ENCODE measurements at places on chromosomes 11 and 22. TPM values are rescaled to one million over a fixed set of nuclear protein-coding genes. Genes with fewer than 3 reads are reported as not detected.

GRCh38 chr11:10561043-10561818 is 7.2 kb downstream of the LYVE1 start:
- no peak overlapping the region for H3K27ac ChIP-seq
- H3K36me3 ChIP-seq = no peaks in the 10 kb centered on the region
- H3K4me3 ChIP-seq = no peak overlapping the region
- DNase-seq = no peak

GRCh38 chr11:87473174-87473573 is 435.4 kb downstream of the TMEM135 start:
- no peaks in the 10 kb centered on the region for H3K36me3 ChIP-seq
- no peak for DNase-seq
- no peak overlapping the region for H3K27ac ChIP-seq
- H3K4me1 ChIP-seq = no peaks in the 10 kb centered on the region
- no peaks in the 10 kb centered on the region for H3K27me3 ChIP-seq

- H3K4me3 ChIP-seq = no peak overlapping the region
- H3K27ac ChIP-seq = no peak overlapping the region
- H3K4me1 ChIP-seq = no peaks in the 10 kb centered on the region
- no peaks in the 10 kb centered on the region for H3K36me3 ChIP-seq
- DNase-seq = no peak
These were observed 711.6 kb downstream of the METTL15 start for GRCh38 chr11:28819741-28820140.

- H3K36me3 ChIP-seq = no peaks in the 10 kb centered on the region
- DNase-seq = no peak
- peaks cover 9% of the 10 kb centered on the region for H3K27me3 ChIP-seq
- H3K4me3 ChIP-seq = no peak overlapping the region
- peaks cover 14% of the 10 kb centered on the region for H3K4me1 ChIP-seq
- no peak overlapping the region for H3K27ac ChIP-seq
These were observed 132.6 kb upstream of the SERPIND1 start for GRCh38 chr22:20641198-20641892.

Gene SCGB1A1
- not detected for total RNA-seq

DNA sequence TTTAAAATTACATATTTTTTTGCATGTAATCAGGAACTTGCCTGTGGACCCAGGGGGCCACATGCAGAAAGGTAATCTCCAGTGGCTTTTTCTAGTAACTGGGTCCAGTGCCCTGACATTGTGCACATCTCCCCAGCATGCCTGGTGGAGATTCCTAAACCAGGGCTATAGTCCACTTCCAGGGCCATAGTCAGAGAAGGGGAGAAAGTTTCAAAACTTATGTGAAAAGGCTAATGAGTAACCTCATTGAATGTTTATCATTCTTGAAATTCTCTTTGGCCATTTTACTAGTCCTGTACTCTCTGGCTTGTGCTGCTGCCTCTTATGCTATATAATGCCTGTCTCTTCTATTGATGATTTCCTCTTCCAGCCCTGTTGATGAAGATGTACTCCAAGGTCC is 47.8 kb downstream of the BARX2 start:
- H3K4me1 ChIP-seq = peaks cover 44% of the 10 kb centered on the region
- H3K27ac ChIP-seq = peak overlapping the region; percentile 32
- H3K36me3 ChIP-seq = peaks cover 3% of the 10 kb centered on the region
- no peak overlapping the region for H3K4me3 ChIP-seq
- no peak for DNase-seq
- H3K27me3 ChIP-seq = no peaks in the 10 kb centered on the region

- H3K36me3 ChIP-seq = no peaks in the 10 kb centered on the region
- peaks cover 20% of the 10 kb centered on the region for H3K27me3 ChIP-seq
- no peak overlapping the region for H3K27ac ChIP-seq
These were observed 217.8 kb downstream of the NELL1 start for GRCh38 chr11:20887137-20887536.

GRCh38 chr11:129852125-129852740 is 36.6 kb downstream of the TMEM45B start:
- H3K4me1 ChIP-seq = peaks cover 21% of the 10 kb centered on the region
- no peaks in the 10 kb centered on the region for H3K27me3 ChIP-seq
- no peak overlapping the region for H3K4me3 ChIP-seq

DNA sequence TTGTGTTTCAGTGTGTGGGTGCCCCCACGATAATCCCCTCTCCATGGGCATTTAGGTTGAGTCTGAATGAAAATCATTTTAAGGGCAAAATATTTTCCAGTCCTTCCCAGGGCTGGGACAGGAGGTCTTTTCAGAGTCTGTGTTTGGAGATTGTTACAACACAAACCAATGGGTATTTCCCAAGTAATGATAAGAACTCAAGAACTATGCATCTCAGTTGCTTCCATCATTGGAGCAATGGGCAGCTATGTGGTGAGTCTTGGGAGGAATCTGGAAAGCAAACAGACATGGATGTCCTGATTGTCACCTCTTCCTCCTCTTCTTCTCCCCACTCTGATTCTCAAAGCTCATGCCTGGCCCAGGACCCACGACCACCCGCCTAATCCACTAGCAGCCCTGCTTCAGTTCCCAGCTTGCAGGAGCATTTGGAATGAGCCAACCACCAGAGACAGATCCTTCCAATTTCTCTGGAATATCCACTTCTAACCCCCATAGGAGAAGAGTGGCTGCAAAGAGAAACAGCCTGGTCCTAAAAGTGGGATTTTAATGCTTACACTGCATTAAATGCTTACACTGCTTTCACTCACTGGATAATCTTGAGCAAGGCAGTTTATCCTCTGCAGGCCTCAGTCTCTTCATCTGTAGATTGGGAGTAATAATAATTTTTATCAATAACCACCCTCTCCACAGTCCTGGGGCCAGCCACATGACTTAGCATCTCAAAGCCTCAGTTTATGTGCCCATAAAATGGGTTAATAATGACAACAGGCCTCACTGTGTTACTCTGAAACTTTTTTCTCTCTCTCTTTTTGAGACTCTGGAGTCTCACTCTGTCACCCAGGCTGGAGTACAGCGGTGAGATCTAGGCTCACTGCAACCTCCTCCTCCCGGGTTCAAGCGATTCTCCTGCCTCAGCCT is 404.3 kb downstream of the MN1 start:
- H3K27me3 ChIP-seq = peaks cover 3% of the 10 kb centered on the region
- DNase-seq = no peak
- no peak overlapping the region for H3K4me3 ChIP-seq
- H3K4me1 ChIP-seq = peaks cover 16% of the 10 kb centered on the region
- no peaks in the 10 kb centered on the region for H3K36me3 ChIP-seq

DNA sequence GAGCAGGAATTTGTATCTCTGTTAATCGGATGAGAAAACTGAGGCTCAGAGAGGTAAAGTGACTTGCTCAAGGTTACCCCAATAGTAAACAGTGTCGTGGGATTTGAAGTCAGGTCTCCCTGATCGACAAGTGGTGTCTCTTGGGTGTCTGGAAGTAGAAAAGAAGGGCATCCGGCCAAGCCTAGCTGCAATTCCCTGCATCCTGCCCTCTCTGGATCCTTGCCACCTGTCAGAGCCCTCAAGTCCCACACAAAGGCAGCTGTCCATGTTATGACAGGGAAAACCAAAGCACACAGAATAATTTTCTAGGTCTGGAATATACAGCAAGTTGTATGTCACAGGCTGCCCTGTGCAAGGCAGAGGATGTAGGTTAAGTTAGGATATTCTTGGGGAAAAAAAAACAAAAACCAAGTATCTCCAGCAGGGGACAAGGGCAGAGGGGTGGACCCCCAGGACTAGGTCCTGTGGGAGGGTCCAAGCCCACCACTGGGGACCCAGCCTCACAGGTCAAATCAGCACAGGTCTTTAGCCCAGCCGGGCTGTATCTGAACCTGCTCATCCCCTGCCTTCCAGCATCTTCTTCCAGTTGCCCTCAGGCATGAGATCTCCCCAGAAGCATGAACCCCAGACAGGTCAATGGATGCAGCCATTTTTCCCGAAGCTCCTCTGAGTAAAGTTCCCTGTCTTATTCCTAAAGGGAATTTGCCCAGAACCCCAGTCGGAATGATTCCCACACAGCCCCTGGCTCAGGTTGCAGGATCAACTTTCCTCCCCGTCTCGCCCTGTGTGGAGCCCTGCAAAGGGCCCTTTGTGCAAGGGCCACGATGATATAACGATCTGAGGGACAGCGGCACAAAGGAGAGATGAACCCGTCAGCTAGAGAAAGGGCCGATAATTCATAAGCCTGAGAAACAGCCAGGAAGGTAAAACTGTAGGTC is 15.0 kb downstream of the USH1C start:
- no peaks in the 10 kb centered on the region for H3K4me1 ChIP-seq
- no peak for DNase-seq
- H3K27me3 ChIP-seq = peaks cover 47% of the 10 kb centered on the region
- no peak overlapping the region for H3K27ac ChIP-seq

Gene GGT5
- 2.9 TPM for total RNA-seq

DNA sequence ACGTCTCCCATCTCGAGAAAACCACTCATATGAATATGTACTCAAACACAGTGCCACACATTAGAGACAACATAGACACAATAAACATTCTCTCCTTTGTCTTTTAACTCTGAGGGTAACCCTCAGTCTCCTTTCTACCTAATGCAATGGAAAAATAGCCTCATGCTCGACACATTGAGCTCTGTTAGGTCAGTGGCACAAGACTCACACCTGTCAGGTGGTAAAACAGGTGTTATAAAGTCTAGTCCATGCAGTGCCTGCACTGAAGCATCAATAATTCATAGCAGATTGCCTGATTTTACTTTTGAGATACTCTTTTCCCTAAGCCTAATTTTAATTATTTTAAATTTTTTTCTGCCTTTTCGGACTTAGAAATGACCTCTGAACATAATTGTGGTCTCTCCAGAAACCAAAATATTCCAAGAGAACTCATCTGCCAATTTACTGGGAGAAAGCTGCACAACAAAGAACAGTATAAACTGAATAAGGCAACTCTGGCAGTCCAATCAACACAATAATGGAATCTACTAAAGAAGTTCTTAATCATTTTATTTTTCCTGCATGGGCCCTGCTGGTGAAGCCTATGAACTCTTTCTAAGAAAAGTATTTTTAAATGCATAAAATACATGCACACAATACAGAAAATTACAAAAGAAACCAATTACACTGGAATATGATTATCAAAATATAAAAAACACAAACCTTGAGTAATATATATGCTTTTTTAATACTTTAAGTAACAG is 9.9 kb downstream of the RDX start:
- H3K4me1 ChIP-seq = peaks cover 19% of the 10 kb centered on the region
- no peaks in the 10 kb centered on the region for H3K27me3 ChIP-seq
- H3K36me3 ChIP-seq = peaks cover 10% of the 10 kb centered on the region
- no peak overlapping the region for H3K4me3 ChIP-seq
- peak overlapping the region; percentile 55 for H3K27ac ChIP-seq

Gene OOSP3
- not detected for total RNA-seq

Gene C11orf16
- not detected for total RNA-seq

Gene FGF19
- total RNA-seq = not detected

- no peak overlapping the region for H3K27ac ChIP-seq
- no peaks in the 10 kb centered on the region for H3K27me3 ChIP-seq
- no peak for DNase-seq
- H3K4me1 ChIP-seq = peaks cover 15% of the 10 kb centered on the region
- peaks cover 11% of the 10 kb centered on the region for H3K36me3 ChIP-seq
These were observed 93.8 kb upstream of the DDI1 start for GRCh38 chr11:103942646-103943045.

GRCh38 chr22:25563761-25564319 is 635 bp upstream of the GRK3 start:
- no peak for DNase-seq
- peak overlapping the region; percentile 20 for H3K27ac ChIP-seq
- H3K4me1 ChIP-seq = peaks cover 26% of the 10 kb centered on the region
- H3K36me3 ChIP-seq = no peaks in the 10 kb centered on the region
- H3K27me3 ChIP-seq = peaks cover 3% of the 10 kb centered on the region

- H3K27ac ChIP-seq = no peak overlapping the region
- H3K27me3 ChIP-seq = peaks cover 2% of the 10 kb centered on the region
- peaks cover 6% of the 10 kb centered on the region for H3K4me1 ChIP-seq
- no peaks in the 10 kb centered on the region for H3K36me3 ChIP-seq
These were observed 36.0 kb downstream of the BUD13 start for GRCh38 chr11:116736763-116737162.

Gene SLC5A1
- total RNA-seq = not detected

- H3K4me3 ChIP-seq = no peak overlapping the region
- H3K4me1 ChIP-seq = no peaks in the 10 kb centered on the region
- no peak for DNase-seq
- peaks cover 40% of the 10 kb centered on the region for H3K36me3 ChIP-seq
- no peak overlapping the region for H3K27ac ChIP-seq
These were observed 38.3 kb downstream of the MORC2 start for GRCh38 chr22:30930228-30930627.

DNA sequence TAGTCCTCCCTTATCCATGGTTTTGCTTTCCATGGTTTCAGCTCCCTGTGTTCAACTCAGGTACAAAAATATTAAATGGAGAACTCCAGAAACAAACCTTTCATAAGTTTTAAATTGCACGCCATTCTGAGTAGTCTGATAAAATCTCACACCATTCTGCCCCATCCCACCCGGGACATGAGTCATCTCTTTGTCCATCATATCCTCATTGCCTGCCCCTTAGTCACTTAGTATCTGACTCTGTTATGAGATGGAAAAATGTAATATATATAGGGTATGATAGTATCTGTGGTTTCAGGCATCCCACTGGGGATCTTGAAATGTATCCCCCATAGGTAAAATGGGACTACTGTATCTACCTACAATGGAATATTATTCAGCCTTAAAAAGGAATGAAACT is 35.5 kb upstream of the FGF3 start:
- DNase-seq = no peak
- no peak overlapping the region for H3K4me3 ChIP-seq
- no peak overlapping the region for H3K27ac ChIP-seq
- H3K36me3 ChIP-seq = no peaks in the 10 kb centered on the region
- peaks cover 66% of the 10 kb centered on the region for H3K27me3 ChIP-seq
- no peaks in the 10 kb centered on the region for H3K4me1 ChIP-seq

Gene SMTNL1
- total RNA-seq = not detected

Gene ART1
- total RNA-seq = not detected

Gene APOL4
- 15.0 TPM for total RNA-seq

DNA sequence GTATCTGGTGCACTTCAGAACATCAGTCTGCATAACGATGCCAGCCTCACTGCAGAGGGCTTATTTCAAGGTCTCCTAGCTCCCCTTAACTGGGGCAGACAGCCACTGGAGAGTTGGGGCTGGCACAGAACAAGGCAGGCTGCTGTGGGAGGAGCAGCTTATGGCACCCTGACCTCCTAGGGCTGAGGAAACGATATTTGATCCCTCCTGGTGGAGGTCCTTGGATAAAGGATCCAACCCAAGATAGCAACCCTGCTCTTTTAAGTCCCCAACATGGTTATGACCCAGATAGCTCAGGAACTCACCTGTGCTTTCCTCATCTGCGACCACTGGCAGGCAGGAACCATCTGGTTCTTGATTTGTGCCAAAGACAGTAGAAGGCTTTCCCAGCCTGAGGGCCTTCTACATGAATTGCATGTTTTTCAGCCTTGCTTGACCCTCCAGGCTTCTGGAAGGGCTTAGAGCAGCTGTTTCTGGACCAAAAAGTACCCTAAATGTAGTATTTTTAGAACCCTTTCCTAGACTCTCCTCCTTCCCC is 2.8 kb downstream of the TMEM109 start:
- no peak overlapping the region for H3K27ac ChIP-seq
- H3K4me3 ChIP-seq = no peak overlapping the region
- peaks cover 28% of the 10 kb centered on the region for H3K4me1 ChIP-seq
- H3K36me3 ChIP-seq = peaks cover 5% of the 10 kb centered on the region
- no peak for DNase-seq

Gene CALCB
- 0.11 TPM for total RNA-seq

Measured in mesothelial cell of epicardium (in vitro differentiated cells).